ENCODE measurements at places on chromosomes 16 and 17.

DNA sequence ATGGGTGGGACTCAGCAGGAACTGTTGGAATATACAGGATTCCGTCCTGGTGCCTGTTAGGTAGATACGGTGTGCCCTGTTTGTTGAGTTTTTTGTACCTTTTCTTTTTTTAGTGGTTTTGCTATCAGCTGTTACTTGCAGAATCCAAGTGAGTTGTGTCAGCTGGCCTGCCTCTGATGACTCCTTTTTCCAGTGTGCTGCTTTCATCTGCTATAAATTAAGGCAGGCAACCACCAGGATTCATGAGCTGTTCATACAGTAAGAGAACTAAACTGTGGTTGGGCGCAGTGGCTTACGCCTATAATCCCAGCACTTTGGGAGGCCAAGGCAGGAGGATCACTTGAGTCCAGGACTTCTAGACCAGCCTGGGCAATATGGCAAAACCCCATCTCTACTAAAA is 79.9 kb downstream of the WNT3 start:
- H3K36me3 ChIP-seq: peaks cover 3% of the 10 kb centered on the region
- H3K27ac ChIP-seq: no peak overlapping the region
- DNase-seq: no peak
- no peak overlapping the region for H3K4me3 ChIP-seq

GRCh38 chr16:16021988-16022682 is 72.7 kb downstream of the ABCC1 start:
- peak; percentile 69 for DNase-seq
- peaks cover 40% of the 10 kb centered on the region for H3K4me1 ChIP-seq
- peak overlapping the region; percentile 80 for H3K27ac ChIP-seq
- H3K36me3 ChIP-seq: peaks cover 10% of the 10 kb centered on the region

- no peak for DNase-seq
- H3K4me1 ChIP-seq: peaks cover 51% of the 10 kb centered on the region
- H3K27me3 ChIP-seq: no peaks in the 10 kb centered on the region
- H3K4me3 ChIP-seq: peak overlapping the region; percentile 51
Measured at GRCh38 chr17:27533874-27534815, 77.9 kb downstream of the KSR1 start.

- peaks cover 34% of the 10 kb centered on the region for H3K27me3 ChIP-seq
- H3K27ac ChIP-seq: no peak within 1 kb of the TSS
- H3K36me3 ChIP-seq: no peaks in the 10 kb centered on the region
- no peak within 1 kb of the TSS for H3K4me3 ChIP-seq
- no peaks in the 10 kb centered on the region for H3K4me1 ChIP-seq
Measured at GRCh38 chr17:8867361-8867981, at the start of gene PIK3R6. PIK3R6 (minus strand) TSS chr17:8867674; CDS start chr17:8849794, 17,880 bp downstream.

- no peak overlapping the region for H3K27ac ChIP-seq
- H3K4me3 ChIP-seq: no peak overlapping the region
- peak; percentile 67 for DNase-seq
- no peaks in the 10 kb centered on the region for H3K36me3 ChIP-seq
- H3K27me3 ChIP-seq: peaks cover 22% of the 10 kb centered on the region
Measured at GRCh38 chr17:50027172-50027880, 28.6 kb upstream of the ITGA3 start.

DNA sequence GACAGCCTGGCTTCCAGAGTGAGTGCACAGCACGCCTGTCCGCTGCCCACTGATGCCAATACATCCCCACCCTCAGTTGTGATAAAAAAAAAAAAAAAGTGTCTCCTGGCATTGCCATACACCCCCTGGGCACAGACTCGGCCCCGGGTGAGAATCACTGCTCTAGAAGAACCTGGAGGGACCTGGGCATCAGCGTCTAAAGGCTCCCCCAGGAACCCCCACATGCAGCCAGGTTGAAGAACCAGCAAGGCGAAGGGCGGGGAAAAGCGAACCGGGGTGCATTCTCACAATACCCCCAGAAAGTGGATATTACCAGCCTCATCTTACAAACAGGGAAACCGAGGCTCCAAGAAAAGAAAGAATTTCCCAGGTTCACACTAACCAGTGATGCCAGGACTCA is 27.7 kb downstream of the TBC1D16 start:
- H3K36me3 ChIP-seq: no peaks in the 10 kb centered on the region
- H3K4me3 ChIP-seq: no peak overlapping the region
- DNase-seq: no peak

DNA sequence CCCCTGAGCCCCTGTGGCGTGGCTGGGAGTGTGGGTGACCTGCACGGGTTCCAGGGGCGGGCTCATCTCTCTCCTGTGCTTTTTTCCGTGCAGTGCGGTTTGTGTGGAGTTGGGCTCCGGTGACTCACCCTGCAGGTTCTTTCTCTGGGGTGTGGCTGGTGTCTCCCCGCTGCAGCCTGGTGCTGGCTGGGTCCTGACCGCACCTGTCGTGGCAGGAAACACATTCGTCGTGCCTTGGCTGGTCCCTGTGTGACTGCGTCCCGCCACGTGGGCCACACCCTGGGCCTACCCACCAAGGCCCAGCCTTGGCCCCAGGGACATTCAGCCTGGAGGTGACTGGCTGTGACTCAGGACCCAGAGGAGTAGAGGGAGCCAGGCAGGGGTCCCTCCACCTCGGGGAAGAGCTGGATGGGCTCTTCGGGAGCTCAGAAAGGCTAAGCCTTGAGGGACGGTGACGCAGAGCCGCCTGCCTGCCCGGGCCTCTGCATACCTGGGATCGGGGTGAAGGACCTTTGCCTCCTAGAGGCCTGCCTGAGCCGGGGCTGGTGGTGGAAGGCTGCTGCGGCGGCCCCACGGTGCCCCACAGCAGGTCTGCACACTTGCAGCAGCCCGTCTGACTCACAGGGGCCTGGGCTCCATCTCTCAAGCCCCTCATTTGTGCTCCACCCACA is 7.8 kb downstream of the TRAF7 start:
- H3K4me1 ChIP-seq: no peaks in the 10 kb centered on the region
- H3K4me3 ChIP-seq: peak overlapping the region; percentile 61
- H3K27me3 ChIP-seq: no peaks in the 10 kb centered on the region
- peak overlapping the region; percentile 88 for H3K27ac ChIP-seq
- no peaks in the 10 kb centered on the region for H3K36me3 ChIP-seq

- H3K27me3 ChIP-seq: no peaks in the 10 kb centered on the region
- no peak overlapping the region for H3K4me3 ChIP-seq
- H3K4me1 ChIP-seq: peaks cover 45% of the 10 kb centered on the region
- no peak overlapping the region for H3K27ac ChIP-seq
- peaks cover 9% of the 10 kb centered on the region for H3K36me3 ChIP-seq
- no peak for DNase-seq
Measured at GRCh38 chr17:78746263-78746948, 35.7 kb downstream of the CYTH1 start.

DNA sequence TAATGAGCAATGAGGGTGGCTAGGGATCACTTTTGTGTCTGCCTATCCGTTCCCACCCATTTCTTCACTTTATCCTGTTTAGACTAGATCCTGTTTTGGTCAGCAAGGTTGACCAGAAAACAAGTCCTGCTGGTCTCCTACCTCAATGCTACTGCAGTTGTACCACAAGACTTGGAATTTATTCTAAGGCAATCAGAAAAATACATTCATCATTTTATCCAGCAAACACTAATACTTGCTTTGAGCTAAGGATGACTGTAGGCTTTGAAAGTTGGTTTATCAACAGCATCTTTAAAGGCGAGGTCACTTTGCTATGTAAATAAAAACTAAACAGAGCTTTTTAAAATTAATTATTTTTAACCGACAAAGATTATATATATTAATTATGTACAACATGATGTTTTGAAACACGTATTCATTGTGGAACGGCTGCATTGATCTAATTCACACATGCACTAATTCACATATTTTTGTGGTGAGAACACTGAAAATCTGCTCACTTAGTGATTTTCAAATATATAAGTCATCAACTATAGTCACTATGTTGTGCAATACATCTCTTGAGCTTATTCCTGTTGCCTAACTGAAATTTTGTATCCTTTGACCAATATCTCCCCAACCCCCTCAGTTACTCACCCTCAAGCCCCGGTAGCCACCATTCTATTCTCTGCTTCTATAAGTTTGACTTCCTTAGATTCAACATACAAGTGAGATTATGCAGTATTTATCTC is 125.9 kb upstream of the HS3ST3A1 start:
- H3K27ac ChIP-seq: no peak overlapping the region
- H3K36me3 ChIP-seq: no peaks in the 10 kb centered on the region
- H3K4me3 ChIP-seq: no peak overlapping the region

GRCh38 chr17:50690887-50691549 is 16.7 kb downstream of the ANKRD40 start:
- no peaks in the 10 kb centered on the region for H3K27me3 ChIP-seq
- no peak for DNase-seq
- H3K36me3 ChIP-seq: no peaks in the 10 kb centered on the region
- H3K27ac ChIP-seq: peak overlapping the region; percentile 88
- H3K4me3 ChIP-seq: no peak overlapping the region
- H3K4me1 ChIP-seq: peaks cover 63% of the 10 kb centered on the region

DNA sequence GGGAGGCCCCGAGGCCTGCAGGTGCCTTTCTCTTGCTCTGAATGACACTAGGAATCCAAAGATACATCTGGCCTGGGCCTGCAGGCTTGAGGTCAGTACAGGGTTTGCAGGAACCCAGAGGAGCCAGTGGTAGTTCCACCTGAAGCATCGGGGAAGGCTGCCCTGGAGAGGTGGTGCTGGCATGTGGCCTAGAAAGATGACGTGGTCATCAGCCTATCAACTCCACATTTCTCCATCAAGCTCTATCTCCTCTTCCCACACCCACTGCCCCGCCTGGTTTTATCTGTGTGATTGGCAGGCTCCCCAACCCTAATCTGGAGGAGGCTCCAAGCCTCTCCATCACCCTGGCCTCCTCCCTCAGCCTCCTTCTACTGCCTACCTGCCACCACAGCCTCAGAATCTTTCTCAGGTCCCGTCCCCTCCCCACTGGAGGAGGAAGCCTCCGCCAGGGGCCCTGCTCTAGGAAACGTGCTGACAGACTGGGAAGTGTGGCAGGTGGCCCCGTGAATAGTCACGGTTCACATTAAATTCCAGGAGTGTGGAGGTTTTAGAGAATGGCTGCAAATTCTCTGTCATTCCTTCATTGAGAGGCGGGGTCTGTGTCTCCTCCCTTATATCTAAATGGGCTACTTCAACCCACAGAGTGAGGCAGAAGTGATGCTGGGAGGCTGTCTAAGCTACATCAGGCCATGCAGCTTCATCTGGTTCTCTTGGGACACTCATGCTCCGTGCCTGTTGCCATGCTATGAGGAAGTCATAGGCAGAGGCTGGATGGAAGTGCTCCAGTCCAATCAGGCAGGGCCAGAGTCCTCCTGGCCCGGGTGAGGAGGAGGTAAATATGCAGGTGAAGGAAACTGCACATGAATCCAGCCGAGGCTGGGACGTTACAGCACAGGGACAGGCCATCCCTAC is 11.4 kb upstream of the MAP2K3 start:
- H3K27me3 ChIP-seq: peaks cover 18% of the 10 kb centered on the region
- H3K4me1 ChIP-seq: peaks cover 9% of the 10 kb centered on the region
- no peak overlapping the region for H3K4me3 ChIP-seq
- no peak for DNase-seq
- H3K36me3 ChIP-seq: no peaks in the 10 kb centered on the region

DNA sequence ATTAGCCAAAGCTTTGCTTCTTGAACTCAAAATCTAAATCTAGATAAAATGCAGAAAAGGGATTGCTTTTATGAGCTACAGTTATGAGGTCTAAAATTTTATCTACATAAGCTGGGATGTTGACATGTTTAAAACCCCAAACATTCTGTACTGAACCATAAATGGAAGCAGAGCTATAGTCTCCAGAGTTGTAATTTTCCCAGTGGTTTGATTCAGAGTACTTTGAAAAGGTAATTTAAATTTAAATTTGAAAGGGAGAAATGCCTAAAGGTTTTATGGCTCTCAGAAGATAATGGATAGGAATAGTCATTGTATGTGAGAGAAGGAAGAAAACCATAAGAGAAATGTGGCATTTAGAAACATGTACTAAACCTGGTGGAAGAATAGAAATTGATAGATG is 163.2 kb downstream of the PPM1E start:
- H3K4me3 ChIP-seq: no peak overlapping the region
- H3K27me3 ChIP-seq: no peaks in the 10 kb centered on the region
- H3K36me3 ChIP-seq: no peaks in the 10 kb centered on the region
- no peak overlapping the region for H3K27ac ChIP-seq
- DNase-seq: no peak

GRCh38 chr17:65855245-65855644 is 293.8 kb upstream of the AXIN2 start:
- peaks cover 6% of the 10 kb centered on the region for H3K36me3 ChIP-seq
- no peaks in the 10 kb centered on the region for H3K4me1 ChIP-seq
- H3K4me3 ChIP-seq: no peak overlapping the region
- no peak for DNase-seq
- no peaks in the 10 kb centered on the region for H3K27me3 ChIP-seq
- no peak overlapping the region for H3K27ac ChIP-seq

GRCh38 chr17:68771867-68772515 is 170.8 kb upstream of the FAM20A start:
- no peak for DNase-seq
- H3K27ac ChIP-seq: no peak overlapping the region
- H3K4me3 ChIP-seq: no peak overlapping the region
- peaks cover 4% of the 10 kb centered on the region for H3K27me3 ChIP-seq
- H3K36me3 ChIP-seq: no peaks in the 10 kb centered on the region

DNA sequence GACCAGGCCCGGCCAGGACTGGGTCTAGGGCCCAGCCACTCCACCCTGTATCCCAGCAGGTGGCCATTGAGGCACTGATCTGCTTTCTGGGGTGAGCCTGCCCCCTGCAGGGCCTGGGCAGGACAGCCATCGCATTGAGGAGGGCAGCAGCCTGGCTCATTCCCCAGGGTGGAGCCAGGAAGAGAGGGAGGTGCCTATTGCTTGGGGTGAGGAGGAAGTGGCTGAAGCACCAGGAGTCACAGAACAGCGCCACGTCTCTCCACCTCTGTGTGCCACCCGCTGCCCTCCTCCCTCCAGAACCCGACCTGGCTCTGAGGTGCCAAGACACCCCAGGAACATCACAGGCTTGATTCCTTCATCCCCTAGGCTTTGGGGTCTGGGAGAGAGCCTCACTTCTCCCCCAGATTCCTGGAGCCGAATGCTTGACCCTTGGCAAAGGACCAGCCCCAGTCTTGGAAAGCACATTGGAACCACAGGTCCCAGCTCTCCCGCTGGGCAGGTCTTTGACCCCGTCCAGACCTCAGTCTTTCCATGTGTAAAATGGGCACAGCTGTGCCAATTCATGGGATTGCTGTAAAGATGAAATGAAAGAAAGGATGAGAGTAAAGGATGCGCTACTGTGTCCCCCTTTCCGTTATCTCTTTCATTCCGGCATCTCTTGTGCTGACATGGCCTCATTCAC is 7.2 kb upstream of the KRT36 start:
- H3K4me3 ChIP-seq: no peak overlapping the region
- no peaks in the 10 kb centered on the region for H3K27me3 ChIP-seq
- peak overlapping the region; percentile 0 for H3K27ac ChIP-seq

All from type B pancreatic cell (in vitro differentiated cells).